GM04503 (cell line): ENCODE measurements at places on chromosomes 11 and 22.
A peak's percentile ranks its signal among the peaks of the same experiment; 100 is the strongest.

DNA sequence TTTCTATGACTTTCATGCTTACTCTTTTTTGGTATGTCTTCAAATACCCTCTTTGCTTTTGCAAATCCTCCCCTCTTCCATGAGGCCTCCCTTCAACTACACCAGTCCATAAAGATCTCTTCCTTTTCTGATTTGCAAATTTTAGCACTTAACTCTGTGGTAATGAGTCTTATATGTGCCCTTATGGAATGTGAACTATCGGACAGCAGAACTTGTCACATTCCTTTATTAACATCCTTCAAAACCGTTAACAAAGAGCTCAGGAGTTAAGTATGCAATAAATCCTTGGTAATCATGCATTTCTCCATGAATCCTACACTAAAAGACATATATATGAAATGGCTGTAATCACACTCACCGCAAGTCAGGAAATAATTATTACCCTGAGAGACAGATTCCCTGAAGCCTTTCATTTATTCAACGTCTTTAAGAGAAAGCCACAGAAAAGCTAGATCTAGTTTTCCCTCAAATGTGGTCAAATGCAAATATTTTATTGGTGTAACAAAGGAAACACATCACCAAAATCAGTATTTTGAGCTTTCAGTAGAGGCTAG lies 7.4 kb downstream of the CLNS1A start:
- no peak for DNase-seq

DNA sequence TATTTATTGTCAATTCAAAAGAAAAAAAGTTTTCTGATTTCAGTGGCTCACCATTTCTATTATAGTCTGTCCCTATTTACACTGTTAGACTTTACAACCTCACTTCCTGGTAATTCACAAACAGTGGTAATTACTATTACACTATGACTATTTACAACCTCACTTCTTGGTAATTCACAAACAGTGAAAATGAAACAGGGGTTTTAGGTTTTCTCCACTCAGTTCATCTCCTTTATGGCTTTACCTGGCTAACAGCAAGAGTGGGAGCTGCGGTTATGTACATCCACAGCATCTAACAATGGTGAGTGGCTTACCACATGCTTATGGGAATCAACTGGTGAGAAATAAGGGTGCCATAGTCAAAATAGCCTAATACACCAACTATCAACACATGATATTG lies 166.4 kb downstream of the CASP12 start:
- DNase-seq = no peak

DNA sequence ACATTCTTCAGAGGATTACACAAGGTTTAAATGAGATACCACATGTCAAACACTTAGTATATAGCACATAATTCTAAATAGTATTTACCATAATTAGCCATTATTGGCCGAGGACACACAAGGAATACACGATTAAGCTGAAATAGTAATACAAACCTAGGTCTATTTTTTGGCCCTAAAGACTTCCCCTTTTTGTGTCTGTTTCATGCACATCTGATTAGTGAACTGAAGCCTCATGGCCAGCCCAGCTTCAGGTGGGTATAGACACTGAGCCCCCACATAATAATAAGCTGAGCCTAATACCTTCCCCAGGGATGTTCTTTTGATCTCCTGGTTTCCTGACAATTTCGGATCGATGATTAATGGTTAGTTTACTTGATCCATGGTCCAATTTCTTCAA lies 2.1 kb downstream of the GLYATL1B start:
- no peak for DNase-seq

DNA sequence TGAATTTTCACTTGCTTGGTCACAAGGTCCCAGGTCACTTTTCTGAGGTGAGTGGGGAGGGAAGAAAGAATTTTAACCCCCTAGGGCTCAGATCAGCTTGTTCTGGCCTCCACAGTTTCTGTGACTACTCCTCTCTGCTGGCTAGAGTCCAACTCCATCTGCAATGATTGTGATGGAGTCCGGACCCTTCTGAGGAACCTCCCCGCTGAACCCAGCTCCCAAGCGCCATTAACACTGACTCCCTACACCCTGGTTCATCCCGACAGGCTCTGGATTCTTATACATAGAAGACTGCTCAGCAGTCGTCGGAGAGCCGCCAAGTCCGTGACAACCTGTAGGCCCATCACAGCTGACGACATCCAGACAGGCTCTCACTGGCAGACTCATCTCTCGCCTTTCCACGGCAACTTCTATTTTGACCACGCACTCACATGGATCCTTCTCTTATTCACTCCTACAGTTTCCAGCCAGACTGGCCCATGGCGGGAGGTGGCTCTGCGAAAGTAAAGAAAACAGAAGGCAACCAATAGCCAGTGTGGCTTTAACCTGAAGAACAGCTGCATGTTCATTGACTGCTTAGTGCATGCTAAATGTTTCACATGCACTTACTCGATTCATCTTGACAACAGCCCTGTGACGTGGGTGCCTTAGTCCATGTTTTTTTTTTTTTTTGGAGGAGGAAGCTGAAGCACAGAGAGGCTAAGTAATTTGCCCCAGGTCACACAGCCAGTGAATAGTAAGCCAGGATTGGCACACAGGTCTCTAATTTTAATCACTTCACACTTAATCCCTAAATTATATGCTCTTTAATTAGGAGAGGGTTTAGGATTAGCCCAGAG lies 68.0 kb upstream of the PRDM11 start:
- DNase-seq = no peak

GRCh38 chr11:110833033-110833484 lies 120.8 kb upstream of the ARHGAP20 start:
- no peak for DNase-seq

DNA sequence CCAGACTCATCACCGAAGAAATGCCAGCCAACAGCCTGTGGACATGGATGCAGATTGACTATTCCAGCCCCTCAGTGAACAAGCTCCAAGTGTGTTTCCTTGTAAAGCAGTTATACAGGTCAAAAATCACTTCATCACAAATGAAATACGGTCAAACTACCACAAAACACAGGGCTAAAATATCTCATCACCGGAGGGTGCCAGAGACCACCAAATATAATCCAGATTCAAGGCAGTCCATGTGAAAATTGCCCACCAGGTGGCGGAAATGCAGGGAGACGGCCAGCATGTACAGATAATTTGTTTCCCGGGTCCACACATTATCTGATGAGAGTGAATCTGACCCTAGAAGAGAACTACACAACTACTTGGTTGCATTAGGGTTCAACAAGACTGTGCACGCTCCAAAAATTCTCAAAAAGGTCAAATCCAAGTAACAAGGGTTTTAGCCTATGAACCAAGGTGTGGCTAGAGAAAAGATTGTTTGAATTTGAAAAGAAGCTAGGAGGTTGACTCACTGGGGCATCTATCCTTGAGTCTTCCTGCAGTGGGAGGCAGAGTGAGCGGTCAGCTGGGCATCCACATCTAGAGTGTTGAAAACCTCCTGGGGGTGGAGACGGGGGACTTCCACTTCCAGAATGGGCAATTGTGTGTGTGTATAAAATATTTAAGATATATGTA lies 71.7 kb downstream of the IGLL5 start:
- DNase-seq = no peak

DNA sequence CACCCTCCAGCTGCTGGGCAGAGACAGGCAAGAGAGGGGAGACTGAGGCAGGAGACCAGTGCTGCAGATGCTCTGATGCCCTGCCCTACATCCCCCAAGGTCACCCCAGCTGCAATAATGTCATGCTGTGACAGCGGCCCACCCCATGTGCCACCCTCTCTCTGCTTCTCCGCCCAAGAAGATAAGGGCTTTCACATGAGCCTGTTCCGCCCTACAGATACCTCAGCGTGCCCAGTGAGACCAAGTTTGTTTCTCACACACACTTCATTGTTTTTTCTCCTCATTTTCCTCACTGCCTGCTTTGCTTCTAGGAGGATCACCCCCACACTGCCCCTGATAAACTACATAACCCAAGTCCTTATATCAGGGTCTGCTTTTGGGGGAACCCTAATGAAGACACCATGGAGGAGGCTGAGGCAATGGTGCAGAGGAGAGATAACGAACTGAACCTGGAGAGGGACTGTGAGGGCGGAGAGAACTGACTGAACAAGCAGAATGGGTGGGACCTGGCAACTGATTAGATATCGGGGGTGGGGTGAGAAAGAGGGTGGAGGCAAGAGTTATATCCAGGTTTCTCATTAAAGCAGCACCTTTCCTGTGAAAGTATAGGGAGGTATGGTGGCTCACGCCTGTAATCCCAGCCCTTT lies 37.5 kb upstream of the TSKU start:
- no peak for DNase-seq

DNA sequence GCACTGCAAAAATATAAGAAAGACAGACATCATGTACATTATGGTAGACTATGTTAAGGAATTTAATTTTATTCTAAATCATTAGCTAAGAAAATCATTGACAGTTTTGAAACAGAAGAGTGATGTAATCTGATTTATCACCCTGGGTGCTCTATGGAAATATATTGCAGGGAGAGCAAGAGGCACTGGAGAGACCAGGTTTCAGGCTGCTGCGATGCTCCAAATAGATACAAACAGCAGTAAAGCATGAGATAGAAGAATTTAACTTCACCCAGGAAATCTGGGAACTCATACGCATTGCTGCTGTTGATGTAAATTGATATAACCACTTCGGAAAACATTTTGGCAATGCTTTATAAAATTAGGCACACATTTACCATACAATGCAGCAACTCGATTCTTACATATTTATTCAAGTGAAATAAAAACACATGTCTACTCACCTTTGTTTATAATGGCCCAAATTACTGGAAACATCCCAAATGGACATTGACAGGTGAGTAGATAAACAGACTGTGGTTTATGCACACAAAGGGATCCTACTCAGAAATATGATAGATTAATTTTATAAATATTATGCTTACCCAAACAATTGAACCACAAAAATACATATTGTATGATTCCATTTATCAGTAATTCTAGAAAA lies 535.1 kb upstream of the CHORDC1 start:
- no peak for DNase-seq

- DNase-seq = no peak
These were observed 23.3 kb upstream of the OR9Q2 start for GRCh38 chr11:58165504-58166106.

DNA sequence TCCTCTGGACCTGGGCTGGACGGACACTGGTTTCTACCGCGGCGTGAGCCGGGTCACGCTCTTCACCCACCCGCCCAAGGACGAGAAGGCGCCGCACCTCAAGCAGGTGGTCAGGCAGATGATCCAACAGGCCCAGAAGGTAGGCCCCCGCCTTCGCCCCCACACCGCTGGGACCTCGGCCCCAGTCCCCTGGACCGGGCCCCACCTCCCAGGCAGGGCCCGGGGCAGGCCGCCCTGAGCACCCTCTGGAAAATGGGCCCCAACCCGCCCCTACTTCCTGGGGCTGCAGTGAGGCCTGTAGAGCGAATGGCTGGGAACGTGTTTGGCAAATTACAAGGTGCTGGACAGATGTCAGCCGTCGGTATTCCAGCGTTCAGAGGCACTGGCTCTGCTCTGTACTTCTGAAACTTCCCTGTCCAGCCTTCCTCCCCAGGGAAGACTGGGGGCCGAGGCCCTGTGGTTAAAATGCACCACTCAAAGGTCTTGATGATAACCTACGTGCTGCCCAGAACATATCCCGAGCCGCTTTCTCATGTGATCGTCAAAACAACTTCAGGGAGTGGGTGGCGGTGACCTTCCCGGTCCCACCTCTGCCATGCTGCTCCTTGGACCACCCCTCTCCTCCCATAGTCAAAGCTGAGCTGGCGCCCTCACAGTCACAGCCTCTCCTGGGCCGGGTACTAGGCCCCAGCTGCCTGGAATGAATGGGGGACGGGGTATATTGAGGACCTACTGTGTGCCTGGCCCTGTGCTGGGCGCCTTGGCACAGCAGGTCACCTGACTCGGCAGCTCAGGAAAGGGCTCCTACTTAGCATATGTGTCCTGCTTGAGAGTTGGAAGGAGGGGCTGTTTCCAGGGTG lies 869 bp downstream of the FAM83F start:
- DNase-seq = no peak

GRCh38 chr11:47408598-47409439 lies 429 bp downstream of the SLC39A13 start:
- DNase-seq = peak; percentile 56

GRCh38 chr11:132992838-132993631 lies 539.3 kb downstream of the OPCML start:
- DNase-seq = no peak

- DNase-seq = no peak
These were observed 8.2 kb downstream of the ZBED4 start for GRCh38 chr22:49861642-49862495.

DNA sequence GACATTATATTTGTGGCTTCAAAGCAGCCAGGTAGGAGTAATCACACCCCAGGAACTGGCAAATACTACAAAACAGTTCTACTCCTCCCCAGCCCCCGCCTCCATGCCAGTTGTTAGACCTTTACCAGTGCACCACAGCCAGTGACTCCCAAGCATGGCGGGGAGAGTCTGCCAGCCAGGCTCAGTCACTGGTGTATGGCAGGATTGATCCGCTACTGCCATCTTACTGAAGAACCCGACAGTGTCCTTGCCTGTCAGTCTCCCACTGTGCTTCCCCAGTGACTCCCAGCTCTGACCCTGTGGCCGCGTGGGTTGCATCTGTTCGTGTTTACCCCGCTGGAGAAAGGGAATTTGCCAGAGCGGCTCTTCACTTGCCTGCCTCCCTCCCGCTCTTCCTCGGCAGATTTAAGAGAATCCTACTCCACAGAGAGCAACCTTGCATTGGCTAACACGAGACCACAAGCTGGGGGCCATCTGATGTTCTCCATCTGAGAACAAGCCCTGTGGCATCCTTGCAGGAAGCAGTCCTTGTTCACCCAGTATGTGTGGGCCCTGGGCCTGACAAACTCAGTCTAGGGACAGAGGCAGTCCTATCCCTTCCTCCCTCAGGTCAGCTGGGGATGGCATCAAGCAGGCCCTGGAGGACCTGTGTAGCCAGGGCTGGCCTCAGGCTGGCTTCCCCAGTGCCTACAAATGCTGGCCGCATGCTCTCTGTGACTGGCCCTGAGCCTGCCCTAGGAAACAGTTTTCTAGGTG lies 33.1 kb downstream of the GNAZ start:
- no peak for DNase-seq

DNA sequence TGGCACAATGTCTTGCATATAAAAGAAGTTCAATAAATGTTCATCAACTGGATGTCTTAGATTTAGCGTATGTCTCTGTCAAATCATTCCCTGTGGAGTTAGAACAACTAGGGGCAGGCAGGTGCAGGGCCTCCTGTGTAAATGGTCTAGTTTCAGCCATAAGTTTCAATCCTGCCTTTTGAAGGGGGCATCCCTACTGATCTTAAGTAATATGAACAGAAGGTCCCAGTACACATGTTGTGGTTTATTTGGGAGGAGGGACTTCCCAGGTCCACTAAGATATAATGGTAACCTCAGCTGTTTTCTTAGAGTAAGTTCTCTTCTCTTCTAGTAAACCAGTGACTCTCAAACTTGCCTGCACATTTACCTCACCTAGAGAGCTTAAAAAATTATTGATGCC lies 19.8 kb downstream of the TTC12 start:
- no peak for DNase-seq

GRCh38 chr11:27898166-27898565 lies 197.9 kb upstream of the BDNF start:
- no peak for DNase-seq

GRCh38 chr11:33664827-33665226 lies 35.8 kb downstream of the C11orf91 start:
- no peak for DNase-seq

- peak; percentile 77 for DNase-seq
These were observed 13.2 kb upstream of the C1QTNF4 start for GRCh38 chr11:47607380-47607779.

GRCh38 chr11:128398517-128399250 lies 188.7 kb downstream of the ETS1 start:
- DNase-seq = no peak

- no peak for DNase-seq
These were observed 303.9 kb downstream of the CASP12 start for GRCh38 chr11:104594228-104594958.
